ENCODE measurements at places on chromosomes 2 and 18. TPM values are rescaled to one million over a fixed set of nuclear protein-coding genes. Genes with fewer than 3 reads are reported as not detected.

ARHGAP15 gene
- 44.8 TPM for total RNA-seq

NAT8 gene
- not detected for total RNA-seq

LIMS4 gene
- 0.49 TPM for total RNA-seq

BCL2 gene
- 36.5 TPM for total RNA-seq

ZNF804A gene
- total RNA-seq = 1.7 TPM

DNA sequence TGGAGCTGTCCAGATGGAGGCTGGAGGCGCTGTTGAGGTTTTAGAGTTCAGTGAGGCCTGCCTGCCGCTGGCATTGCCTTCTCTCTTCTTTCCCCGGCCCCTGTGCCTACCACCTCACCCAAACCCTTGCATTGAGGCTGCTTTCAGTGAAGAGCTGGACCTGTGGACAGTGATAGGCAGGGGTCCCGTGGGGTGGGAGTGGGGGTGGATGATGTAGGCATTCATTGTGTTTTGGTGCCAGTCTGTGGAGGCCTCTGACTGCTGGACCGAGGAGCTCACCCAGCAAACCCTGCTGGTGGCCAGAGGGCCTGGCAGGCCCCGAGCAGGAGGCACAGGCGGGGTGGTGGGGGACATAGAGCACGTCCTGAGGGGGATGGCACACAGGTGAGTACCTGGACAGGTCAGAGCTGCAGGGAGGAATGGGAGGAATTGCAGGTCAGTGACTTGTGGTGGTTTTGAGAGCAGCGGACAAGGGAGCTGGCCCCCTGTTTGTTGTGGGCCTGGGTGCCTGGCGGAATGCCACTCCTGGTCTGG is 35.6 kb downstream of the NGEF start:
- DNase-seq = no peak
- H3K4me1 ChIP-seq = no peaks in the 10 kb centered on the region
- H3K4me3 ChIP-seq = no peak overlapping the region
- no peaks in the 10 kb centered on the region for H3K36me3 ChIP-seq
- H3K27ac ChIP-seq = no peak overlapping the region
- H3K27me3 ChIP-seq = no peaks in the 10 kb centered on the region
